ENCODE measurements at places on chromosomes 13 and 19. TPM values are rescaled to one million over a fixed set of nuclear protein-coding genes. Genes with fewer than 3 reads are reported as not detected.

DNA sequence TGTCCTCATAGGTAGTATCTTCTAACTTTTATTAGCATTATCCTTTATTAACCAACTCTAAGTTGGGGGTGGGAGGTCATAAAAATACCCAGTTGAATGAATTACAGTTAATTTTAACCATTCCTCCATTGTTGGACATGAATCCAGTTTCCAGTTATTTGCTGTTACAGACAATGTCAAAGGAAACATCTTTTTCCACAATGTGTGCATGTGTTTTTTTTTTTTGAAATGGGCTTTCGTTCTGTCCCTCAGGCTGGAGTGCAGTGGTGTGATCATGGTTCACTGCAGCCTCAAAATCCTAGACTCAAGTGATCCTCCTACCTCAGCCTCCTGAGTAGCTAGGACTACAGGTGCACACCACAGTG is 32.0 kb downstream of the KLF5 start:
- DNase-seq = no peak

DNA sequence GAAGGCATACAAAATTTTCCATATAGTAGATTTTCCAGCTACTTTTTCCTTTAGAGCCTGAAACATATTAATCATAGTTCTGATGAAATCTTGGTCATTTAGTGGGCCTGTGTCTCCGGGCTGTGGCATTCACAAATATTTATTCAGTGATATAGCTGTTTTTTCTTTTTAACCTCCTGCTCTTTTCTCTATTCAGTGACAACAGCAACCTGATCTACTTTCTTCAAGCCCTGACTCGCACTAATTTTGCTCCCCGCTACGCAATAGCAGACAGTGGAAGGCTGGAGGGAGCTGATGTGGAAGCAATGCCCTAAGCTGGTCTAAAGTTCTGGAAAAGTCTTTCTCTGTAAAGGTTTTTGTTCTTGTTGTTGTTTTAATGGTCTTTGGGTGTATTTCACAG is 289.7 kb downstream of the SLITRK6 start:
- DNase-seq = no peak

GRCh38 chr13:106003651-106004050 is 531.8 kb downstream of the EFNB2 start:
- DNase-seq = no peak

DNA sequence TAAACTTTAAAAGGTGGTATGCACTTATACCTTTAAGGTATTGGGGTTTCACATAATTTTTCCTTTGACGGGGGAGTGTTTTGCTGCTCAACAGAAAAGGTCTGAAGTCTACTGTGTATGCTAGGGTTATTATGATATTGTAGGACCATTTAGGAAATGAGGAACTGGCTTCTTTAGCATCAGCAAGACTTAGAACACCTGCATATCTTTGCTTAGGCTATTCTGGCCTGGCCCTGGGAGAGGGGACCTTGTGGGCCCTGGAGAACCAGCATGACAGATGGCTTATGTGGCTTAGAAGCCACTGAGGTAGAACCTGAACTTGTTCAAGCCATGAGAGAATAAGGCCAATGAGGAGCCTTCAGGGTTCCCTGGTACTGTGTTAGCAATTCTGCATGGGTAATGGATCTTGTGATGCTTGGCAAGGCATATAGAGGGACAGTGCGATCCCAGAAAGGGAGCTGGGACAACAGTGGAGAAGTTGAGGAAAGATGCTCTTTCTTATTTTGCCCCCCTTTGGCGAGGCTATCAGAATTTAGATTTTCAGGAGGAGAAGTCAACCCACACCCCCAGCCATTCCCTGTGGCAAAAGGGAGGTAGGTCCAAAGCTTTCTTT is 4.3 kb downstream of the RGCC start:
- DNase-seq = no peak

GRCh38 chr13:112810608-112811007 is 120.8 kb downstream of the ATP11A start:
- DNase-seq = no peak

DNA sequence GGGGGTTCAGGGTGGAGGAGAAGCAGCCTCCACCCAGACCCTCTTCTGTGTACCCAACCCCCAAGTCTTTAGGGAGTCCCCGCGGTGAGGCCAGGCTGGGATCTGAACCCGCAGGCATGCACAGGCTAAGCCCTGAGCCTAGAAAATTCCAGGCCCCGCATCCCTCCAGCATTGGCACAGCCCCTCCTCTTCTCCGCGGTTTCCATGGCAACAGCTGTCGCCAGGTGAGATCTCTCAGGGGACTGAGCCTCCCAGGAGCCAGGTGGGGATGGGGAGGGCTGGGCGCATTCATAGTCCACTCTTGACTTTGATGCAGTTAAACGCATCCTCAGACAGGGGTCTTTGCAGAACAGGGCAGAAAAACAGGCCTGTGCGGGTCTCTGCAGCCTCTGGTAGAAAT is 48.3 kb upstream of the USP29 start:
- DNase-seq = no peak

DNA sequence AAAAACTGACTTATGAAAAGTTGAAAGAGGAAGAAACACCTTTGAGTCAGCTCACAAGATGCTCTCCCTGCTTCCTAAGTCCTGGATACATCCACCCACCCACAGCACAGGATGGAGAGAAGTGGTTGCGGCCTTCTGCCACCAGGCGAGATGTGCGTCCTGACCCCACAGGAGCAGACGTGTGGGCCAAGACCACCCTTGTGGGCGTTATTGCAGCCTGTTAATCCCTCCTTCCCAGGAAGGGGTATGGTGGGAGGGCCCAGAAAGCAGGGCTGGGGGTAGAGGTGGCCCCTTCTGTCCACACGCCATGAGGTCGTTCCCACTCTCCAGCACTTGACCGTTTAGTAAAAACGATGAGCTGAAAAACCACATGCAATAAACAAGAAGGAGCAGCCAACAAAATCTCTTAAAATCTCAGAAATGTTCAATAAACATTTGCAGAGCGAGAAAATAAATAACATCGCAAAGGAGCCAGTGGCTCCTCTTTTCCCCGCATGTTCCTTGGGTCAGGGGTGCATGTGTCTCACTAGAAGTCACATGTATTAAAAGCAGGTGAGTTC is 2.4 kb upstream of the AKAP8L start:
- peak; percentile 13 for DNase-seq

The ZNF225 gene
- total RNA-seq = 1.9 TPM

The SIGLEC9 gene
- total RNA-seq = 1.3 TPM

The ZNF90 gene
- 0.91 TPM for total RNA-seq

The SMG9 gene
- total RNA-seq = 5.8 TPM

Data from heart left ventricle (tissue), 16 donors.